Thoracic aorta (tissue), 2 donors: ENCODE measurements at places on chromosomes 11 and 22. TPM values are rescaled to one million over a fixed set of nuclear protein-coding genes. Genes with fewer than 3 reads are reported as not detected.

The ADM2 gene
- total RNA-seq = not detected

The PTPN5 gene
- 6.1 TPM for total RNA-seq

The ELFN2 gene
- not detected for total RNA-seq

The SLC22A6 gene
- not detected for total RNA-seq

The P2RY2 gene
- 5.7 TPM for total RNA-seq

The ZNF280A gene
- not detected for total RNA-seq

The MMP1 gene
- total RNA-seq = not detected

The UCP2 gene
- 42.0 TPM for total RNA-seq
